ENCODE measurements at places on chromosomes 6 and 20. TPM values are rescaled to one million over a fixed set of nuclear protein-coding genes. Genes with fewer than 3 reads are reported as not detected.

TAB2 gene
- 29.2 TPM for total RNA-seq

PPIL6 gene
- 3.8 TPM for total RNA-seq

DNA sequence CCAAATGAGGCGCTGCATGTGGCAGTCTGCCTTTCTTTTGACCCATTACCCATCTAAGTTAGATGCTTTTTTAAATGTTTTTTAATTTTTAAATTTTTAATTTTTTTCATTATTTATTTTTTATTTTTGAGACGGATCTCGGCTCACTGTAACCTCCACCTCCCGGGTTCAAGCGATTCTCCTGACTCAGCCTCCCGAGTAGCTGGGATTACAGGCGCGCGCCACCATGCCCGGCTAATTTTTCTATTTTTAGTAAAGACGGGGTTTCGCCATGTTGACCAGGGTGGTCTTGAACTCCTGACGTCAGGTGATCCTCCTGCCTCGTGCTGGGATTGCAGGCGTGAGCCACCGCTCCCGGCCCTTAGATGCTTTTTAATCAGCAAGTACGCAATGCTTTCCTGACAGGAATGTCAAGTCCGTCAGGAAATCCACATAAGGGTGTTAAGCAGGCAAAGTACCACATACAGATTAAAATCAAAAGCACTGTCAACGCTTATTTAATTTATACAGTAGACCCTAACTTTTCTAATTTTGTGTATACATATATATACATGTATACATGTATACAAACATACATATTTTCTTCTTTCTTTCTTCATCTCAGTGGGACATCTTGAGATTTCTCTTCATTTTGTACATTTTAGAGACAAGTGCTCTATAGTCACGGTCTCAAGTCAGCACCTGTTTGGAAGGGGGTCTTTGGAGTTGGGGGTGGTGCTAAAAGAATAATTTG is 995 bp upstream of the GSTA4 start:
- peak; percentile 88 for DNase-seq

GRCh38 chr20:17141568-17141967 is 85.3 kb upstream of the PCSK2 start:
- no peak for DNase-seq

- no peak for DNase-seq
These were observed 508.9 kb upstream of the SOX4 start for GRCh38 chr6:21084656-21085055.

- peak; percentile 44 for DNase-seq
These were observed 424.2 kb upstream of the SLC35B3 start for GRCh38 chr6:8859501-8859900.

Measured in Daoy (cell line).